ENCODE measurements at places on chromosomes 1 and 21.

DNA sequence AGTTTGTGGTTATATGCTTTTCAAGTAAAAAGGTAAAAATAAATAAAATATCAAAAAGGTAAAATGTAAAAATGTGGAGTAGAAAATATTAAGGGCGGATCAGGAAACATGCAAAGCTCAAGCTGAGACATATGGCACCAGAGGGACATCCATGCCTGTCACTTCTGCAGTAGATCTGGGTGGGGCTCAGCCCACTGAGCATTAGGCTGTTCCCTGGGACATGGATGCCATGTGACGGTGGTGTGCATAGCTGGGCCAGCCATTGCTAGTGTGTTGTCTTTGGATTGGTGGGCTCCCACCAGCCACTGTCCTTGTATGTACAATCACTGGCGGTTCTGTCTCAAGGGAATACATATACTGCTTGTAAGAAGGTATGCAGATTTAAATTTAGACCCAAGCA is 3.0 kb downstream of the TTC13 start:
- DNase-seq: no peak

GRCh38 chr1:14976256-14976655 is 177.3 kb upstream of the TMEM51 start:
- no peak for DNase-seq

GRCh38 chr1:44786841-44787426 is 1.0 kb downstream of the BEST4 start:
- DNase-seq: no peak

GRCh38 chr1:78055565-78056132 is 9.9 kb downstream of the GIPC2 start:
- no peak for DNase-seq

- DNase-seq: no peak
Observed at GRCh38 chr1:103230061-103230460, 121.7 kb upstream of the COL11A1 start.

- DNase-seq: no peak
Observed at GRCh38 chr1:43018121-43018520, 59.5 kb upstream of the SLC2A1 start.

DNA sequence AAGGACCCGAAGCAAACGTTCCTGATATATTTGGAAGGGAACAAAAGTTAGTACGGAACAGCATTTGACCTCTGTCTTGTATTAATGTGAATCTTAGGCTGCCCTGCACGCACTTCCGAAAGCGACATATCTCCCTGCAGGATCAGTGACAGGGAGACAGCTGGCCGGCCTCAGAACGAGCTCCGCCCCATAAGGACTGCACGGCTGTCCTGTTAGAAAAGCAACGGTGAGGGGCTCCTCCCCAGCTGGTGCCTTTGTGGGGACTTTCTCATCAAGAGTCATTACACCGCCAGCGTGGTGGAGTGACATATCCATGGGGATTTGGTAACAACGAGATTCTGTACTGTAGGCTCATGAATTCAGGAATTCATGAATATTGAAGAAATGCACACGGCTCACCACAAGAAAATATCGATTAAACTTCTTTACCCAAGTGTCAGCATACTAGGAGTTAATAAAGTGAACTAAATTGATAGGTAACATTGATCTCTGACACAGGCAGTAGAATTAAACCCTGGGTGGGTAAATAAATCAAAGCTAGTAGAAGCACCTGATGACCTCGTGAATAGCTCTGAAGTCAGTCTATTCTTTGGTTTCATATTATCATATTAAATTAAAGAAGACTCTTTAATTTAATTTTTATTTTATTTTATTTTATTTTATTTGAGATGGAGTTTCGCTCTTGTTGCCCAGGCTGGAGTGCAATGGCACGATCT is 8.1 kb upstream of the GREM2 start:
- no peak for DNase-seq

- DNase-seq: no peak
Observed at GRCh38 chr1:117512728-117513321, 93.0 kb upstream of the TENT5C start.

DNA sequence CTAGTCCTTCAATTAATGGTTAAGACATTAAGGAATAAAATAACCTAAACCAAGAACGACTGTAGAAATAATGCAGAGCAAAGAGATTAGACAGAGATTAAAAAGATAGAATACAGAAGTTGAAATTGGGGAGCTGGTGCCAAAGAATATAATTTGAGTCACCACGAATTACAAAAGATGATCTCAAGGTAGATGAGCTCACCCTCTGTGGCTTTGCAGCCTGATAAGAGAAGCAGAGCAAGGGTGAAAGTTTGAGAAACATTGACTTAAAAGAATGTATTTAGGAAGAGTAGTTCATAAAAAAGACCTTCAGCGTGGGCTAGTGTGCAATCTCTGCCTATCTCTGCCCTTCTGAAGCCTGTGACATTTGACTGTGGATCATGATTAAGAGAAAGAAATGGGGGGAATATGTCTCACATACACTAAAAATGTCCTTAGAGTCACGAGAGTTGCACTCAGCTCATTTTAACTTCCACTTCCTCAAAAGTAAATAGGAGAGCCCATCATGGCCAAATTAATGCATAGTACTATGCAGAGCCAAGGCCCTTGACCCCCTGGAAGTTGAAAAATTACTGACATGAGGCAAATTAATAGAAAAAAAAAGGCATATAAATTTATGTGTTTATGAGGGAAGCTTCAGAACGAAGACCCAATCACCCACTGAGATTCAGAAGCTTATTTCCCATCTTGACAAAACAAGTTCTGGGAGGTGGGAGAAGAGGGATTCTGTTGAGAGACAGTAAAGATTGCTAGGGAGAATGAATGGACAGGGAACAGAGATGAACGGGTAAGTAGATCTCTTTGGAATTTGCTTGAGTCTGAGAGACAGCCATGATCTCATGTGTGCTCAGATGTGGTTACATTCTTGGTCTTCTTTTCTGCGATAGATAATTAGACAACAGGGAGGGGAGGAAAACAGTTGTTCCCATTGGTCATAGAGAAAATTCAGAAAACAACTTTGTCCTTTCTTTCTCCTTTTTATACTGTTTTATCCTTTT is 395.4 kb upstream of the LRRC7 start:
- no peak for DNase-seq

GRCh38 chr21:39700318-39700717 is 44.7 kb upstream of the IGSF5 start:
- DNase-seq: no peak

GRCh38 chr1:62071695-62072094 is 123.0 kb upstream of the L1TD1 start:
- no peak for DNase-seq

DNA sequence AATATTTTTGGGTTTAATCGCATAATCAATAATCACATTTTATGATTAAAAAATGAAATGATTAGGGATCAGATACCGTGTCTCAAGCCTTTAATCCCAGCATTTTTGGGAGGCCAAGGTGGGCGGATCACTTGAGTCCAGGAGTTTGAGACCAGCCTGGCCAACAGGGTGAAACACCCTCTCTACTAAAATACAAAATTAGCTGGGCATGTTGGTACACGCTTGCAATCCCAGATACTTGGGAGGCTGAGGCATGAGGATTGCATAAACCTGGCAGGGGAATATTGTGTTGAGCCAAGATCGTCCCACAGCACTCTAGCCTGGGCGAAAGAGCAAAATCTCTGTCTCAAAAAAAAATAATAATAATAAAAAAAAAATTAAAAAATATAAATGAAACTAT is 1581.4 kb downstream of the KCNT2 start:
- DNase-seq: no peak

DNA sequence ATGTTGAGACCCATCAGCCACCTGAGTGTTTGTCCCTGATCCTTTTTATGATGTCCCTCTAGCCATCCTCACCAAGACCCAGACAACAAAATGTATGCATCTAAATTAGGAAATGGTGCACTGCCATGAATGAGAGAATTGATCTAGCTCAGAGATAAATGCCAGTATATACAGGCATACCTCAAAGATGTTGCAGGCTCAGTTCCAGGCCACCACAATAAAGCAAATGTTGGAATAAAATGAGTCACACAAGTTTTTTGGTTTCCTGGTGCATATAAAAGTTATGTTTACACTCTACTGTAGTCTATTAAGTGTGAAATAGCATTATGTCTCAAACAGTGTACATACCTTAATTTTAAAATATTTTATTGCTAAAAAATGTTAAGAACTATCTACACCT is 63.9 kb downstream of the CHIA start:
- no peak for DNase-seq

DNA sequence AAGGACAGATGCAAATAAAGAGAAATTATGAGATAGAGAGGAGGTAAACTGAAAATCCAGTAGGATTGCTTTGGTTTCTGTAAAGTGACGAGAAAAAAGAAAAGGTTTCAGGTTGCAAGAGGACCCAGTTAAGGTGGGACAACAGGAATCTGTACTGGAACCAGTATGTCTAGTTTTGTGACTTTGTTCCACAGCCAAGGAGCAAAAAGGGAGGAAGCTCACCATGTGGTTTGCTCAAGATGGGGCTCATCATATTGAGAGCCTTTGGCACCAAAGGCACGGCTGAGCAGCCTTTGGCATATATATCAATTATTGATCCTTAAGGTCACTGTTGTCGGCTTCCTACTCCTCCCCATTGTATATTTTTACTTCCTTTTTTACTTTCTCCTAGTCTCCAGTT is 1.8 kb upstream of the ZDHHC18 start:
- DNase-seq: no peak

DNA sequence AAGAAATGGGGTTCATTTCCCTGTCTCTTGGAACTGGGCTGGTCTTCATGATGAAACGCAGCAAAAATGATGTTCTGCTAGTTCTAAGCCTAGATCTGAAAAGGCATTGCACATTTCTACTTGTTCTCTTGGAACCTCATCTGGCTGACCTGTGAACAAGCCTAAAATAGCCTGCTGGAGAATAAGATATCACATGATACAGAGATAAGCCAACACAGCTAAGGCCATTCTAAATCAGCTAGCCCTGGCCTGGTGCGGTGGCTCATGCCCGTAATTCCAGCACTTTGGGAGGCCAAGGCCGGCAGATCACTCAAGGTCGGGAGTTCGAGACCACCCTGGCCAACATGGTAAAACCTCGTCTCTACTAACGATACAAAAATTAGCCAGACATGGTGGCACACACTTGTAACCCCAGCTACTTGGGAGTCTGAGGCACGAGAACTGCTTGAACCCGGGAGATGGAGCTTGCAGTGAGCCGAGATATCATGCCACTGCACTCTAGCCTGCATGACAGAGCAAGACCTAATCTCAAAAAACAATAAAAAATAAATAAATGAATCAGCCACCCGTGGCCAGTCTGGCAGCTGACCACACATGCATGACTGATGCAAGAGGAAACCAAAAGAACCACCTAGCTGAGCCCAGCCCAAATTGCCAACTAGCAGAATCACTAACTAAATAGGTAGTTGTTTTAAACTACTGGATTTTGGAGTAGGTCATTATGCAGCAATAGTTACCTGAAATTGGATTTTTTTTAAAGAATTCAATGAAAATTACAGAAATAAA is 18.0 kb downstream of the CD244 start:
- DNase-seq: no peak

GRCh38 chr1:118812555-118812954 is 175.6 kb downstream of the TBX15 start:
- no peak for DNase-seq

DNA sequence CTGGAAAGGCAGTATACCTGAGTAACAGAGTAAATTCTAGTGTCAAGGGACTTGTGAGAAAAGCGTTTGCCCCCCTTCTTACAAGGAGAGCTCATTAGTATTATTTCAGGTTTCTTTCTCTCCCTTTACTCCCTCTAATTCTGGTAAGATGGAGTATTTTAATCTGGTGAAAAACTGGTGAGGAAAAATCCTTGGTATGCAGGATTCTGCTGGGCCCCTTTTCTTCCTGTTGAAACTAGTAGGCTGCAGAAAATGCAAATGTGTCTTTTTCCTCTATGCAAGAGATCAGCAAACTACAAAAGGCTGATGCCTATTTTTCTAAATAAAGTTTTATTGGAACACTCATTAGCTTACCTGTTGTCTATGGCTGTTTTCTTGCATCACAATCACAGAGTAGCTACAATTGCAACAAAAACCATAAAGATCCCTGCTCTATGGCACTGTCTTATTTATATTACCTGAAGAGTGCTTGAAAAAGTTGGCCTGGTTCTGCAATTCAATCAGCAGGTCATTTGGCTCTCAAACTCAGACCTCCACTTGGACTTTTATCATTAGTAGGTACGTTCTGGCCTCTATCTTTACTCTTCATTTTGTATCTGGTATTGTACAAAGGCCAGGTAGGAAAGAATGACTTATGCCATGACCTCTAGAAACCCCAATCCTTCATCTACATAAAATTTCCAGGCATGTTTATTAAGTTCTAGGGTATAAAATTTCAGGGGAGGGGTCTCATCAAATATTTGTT is 109.6 kb downstream of the AKT3 start:
- DNase-seq: no peak

GRCh38 chr1:198811449-198811848 is 172.6 kb downstream of the PTPRC start:
- no peak for DNase-seq

DNA sequence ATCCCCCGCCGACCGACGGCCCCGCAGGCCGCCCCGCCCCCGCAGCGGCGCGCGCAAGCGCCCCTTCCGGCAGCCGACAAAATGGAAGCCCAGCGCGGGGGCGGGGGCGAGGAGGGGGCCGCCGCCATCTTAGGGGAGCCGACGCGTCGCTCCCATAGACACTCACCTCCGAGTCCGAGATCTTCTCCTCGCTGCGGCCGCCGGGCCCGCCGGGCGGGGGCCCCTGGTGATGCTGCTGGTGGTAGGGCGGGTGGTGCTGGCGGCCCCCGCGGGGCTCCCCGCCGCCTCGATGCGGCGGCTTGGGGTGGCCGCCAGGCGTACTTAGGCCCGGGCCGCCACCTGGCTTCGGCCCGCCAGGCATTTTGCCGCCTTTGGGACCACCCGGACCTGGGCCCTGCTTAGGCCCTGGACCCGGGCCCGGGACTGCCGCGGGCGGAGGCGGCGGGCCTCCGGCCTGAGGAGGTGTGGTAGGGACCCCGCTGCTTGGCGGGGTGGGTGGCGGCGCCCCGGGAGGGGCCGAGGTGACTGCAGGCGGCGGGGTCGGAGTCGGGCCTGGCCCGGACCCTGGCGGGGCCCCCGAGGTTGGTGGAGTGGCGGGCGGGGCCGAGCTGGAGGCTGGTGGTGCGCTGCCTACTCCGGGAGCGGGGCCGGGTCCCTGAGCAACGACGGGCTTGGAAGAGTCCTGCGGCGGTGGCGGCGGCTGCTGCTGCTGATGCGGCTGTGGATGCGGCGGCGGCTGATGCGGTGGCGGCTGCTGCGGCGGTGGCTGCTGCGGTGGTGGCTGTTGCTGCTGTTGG is 691 bp downstream of the SFPQ start:
- peak; percentile 95 for DNase-seq
